Brain microvascular endothelial cell (primary cell): ENCODE measurements at places on chromosomes 5 and 9.

- no peak for DNase-seq
Measured at GRCh38 chr5:158014372-158014771, 155.4 kb upstream of the CLINT1 start.

DNA sequence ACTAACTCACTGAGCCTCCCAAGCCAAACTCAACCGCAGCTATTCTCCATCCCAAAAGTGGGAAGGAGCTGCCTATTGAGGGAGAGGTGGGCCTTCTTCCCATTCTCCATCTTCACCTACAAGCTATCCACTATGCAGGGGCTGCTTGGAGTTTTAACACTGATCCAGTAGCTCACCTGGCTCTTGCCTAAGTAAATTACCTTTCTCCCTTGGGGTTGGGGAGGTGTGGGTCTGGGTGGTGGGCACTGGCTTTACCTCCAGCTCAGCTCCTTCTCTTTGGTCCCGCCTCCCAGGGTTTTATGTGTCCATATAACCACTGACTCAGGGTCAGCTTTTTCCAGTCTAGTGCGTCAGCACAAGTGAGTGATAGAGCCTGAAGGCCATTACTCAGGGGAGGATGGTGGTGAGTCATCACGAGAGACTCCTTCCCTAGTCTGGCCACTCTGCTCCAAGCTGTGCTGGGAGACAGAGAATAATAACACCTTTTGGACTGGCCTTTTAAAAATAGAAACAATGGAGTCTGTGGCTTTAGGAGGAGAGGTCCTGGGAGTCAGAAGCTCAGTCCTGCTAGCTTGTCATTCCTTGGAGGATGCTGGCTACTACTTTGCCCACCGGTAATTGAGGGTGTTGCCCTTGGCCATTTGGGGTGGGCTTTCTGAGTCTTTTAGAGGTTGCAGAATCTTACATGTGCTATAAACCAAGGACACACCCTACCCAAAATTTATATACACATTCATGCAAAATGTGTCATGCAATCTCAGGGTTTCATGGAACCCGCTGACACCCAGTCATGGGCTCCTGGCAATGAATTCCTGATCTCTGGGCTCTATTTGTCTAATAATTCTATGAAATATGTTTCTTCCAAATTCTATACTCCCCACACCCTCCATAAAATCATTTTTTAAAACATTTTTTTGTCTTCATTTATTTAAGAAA, 35.6 kb upstream of the ATP6V1G1 start:
- peak; percentile 99 for DNase-seq

- no peak for DNase-seq
Measured at GRCh38 chr9:3332802-3333201, 193.0 kb downstream of the RFX3 start.

DNA sequence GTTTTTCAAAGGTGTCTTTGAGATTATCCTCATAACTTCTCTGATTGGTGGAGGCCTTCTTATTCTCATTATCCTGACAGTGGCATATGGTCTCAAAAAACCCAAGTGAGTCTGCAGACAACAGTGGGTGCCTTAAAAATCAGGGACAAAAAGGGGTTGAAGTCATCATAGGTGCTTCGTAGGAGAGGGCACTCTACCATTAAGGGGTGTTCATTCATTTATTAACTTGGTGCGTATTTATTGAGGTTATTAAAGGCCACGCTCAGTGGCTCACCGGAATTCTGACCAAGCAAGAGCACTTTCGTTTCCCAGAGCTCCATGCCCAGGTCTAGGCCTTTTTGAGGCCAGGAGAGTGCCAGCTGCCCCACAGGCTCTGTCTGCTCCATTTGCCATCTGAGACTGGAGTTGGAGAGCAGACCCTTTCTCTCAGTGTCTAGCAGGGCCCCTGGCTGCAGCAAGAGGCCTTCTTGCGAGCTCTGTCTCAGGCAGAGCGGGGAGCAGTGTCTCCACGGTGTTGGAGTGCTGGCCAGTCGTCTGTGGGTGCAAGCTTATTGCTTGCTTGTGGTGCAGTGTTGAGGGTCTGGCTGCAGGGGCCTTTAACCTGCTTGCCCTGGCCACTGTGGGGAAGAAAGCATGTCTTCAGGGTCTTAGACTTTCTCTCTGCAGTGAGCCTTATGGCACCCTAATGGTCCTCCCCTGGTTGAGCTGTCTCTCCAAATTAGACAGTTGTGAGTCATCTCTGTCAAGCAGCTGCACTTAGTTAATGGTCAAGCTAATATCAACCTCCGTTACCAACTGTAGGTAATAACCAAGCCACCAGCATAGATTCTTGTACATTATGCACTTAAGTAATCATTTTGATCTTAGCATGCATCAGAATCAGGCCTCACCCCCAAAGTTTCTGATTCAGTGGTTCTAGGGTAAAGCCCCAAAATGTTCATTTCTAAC, 62.6 kb downstream of the IL31RA start:
- no peak for DNase-seq

- peak; percentile 75 for DNase-seq
Measured at GRCh38 chr9:113541019-113541900, 77.7 kb downstream of the RGS3 start.

DNA sequence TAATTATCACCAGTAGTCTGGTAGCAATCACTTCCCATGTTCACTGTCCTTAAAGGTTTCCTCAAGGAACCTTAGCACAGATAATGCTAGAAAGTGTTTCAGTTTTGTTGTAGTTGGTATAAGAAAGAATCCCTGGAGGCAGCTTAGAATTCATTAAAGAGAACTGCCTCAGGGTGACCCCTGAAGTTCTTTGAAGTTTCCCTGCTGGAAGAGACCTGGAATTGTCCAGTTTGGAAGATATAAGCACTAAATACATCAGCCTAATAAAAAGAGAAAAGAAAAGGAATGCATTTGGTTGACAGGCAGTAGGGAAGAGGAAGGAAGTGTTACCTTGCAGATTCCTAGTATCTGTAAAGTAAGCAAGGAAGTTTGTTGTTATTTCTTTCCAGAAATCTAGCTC, 999.6 kb upstream of the DMAC1 start:
- DNase-seq: no peak

DNA sequence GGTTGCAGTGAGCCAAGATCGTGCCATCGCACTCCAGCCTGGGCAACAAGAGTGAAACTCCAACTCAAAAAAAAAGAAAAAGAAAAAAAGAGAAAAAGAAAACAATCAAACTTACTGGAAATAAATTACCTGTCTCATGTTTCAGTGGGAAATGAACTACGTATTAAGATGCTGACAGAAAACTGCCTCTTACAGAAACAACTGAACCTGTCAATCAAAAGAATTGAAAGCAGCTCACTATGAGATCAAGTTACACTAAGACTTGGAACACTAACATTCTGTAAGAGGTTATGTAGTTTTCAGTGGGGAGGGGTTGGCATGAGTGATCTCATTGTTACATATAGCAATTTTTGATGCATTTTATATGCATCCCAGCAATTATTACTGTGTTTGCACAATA, 64.4 kb upstream of the SPATA31E1 start:
- no peak for DNase-seq

- DNase-seq: no peak
Measured at GRCh38 chr5:115962565-115963402, 509 bp downstream of the LVRN start.

DNA sequence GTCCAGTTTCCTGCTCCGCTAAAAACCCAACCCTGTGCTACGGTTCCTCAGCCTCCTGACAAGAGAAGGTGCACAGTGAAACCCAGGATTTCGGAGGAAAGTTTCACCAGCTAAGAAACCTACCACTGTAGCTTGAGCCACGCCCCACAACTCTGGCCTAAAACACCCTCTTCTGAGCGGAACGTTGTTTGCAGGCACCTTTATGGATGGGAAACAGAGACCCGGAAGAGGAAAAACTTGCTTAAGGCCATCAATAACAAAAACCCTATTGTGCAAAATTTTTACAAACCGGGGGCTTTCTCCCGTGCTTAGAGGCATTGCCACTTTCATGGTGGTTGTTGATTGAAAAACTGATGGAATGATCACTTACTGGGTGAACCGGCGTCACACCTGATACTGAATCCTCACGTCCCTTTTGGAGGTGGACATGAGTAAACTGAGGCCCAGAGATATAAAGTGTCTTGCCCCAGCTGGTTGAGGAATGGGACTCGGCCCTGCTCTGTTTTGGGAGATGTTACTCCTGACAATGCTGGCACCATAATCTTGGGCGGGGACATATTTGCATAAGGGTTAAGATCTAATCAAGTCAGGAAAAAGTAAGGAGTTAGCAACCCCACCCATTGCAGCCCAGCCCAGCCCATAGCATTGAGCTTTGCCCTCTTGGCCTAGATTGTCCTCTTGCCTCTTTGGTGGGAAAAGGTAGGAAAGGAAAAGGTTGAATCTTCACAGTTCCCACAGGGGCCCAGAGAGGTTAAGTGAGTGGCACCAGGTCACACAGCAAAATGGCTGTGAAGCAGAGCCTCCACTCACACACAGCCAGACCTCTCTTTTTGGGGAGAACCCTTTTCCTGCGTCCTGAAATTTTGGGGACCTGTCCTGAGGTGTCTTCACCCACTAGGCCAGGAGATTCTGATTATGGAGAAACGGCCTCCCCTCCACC, 23.2 kb upstream of the PTGS1 start:
- DNase-seq: no peak

DNA sequence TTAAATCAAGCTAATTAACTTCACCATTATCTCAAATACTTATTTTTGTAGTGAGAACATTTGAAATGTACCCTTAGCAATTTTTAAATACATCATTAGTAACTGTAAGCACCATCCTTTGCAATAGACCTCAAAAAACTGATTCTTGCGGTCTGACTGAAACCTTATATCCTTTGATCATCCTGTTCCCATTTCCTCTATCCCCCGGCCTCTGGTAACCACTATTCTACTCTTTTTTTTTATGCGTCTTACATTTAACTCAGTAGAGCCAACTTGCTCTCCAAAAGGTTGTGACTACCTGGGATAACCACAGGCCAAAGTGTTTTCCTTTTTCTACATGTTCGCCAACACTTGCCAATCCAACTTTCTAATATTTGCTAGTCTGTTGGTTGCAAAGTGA, 106.1 kb downstream of the IRX1 start:
- no peak for DNase-seq

DNA sequence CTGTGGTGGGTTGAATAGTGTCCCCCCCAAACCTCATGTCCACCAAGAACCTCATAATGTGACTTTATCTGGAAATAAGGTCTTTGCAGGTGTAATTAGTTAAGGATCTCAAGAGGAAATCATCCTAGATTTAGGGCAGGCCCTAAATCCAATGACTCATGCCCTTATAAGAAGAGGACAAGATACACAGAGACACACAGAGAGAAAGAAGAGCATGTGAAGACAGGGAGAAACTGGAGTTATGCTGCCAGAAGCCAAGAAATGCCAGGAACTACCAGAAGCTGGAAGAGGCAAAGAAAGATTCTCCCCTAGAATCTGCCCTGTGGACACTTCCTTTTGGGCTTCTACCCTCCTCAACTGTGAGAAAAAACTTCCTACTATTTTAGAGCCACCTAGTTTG, 8.8 kb downstream of the FAM13B start:
- DNase-seq: no peak

DNA sequence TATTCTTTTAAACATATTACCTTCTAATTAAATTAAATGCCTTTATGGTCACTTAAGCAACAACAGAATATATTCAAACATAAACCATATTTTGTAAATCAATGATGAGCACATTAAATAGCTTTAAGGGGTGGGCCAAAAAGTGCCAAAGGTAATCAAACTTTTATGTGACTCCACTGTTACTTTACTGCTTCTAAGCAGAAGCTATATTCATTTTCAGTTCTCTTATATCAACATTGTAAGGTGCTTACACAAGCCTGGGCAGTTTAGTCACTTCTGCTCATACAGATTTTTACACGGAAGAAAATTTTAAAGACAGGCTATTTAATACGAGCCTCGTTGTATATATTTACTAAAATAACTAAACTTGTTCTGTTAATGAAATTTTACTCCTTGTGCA, 29.9 kb downstream of the RFX3 start:
- no peak for DNase-seq

DNA sequence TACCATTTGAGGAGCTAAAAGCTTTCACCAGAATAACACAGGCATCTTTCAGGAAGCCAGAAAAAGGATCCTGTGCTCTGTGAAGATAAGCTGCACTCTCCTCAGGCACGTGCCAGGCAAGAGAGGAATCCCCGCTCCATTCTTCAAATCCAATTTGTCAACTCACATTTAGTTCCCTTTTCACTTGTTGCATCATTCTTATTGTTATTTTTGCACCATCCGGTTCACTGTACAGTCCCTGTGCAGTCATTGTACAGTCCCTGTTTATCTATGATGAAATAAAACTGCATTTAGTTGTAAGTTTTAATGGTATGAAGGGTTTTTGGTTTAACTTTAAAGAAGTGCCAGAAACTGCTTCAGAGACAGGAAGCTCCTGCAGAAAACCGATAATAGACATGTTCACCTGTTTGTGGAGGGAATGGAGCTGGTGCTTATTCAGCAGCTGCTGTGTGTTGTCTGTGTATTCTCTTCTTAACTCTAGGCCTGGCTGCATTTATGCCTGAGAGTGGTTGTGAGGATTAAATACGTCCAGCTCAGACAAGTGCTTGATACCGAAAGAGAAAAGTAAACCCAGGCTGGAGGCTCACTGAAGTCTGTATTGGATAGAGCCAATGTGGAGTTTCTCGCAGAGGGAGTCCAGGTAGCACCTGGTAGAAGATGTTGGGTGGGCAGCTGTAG, 22.4 kb downstream of the IFNW1 start:
- DNase-seq: no peak

DNA sequence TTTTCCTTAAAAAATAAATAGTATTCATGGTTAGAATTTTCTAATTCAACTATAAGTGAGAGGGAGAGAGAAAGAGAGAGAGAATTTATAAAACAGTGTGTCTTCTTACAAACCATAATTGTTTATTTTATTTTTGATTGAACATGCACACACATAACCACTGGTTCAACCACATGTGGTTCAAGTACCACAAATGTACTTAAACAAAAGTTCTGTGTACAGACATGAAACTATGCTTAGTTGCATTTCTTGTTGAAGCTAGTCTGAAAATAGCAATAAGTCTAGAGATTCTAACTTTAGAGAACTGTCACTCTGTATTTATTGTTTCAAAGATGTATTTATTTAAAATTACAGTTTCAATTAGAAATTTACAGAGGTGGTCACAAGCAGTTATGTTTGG, 130.6 kb upstream of the PDE4D start:
- no peak for DNase-seq

- DNase-seq: no peak
Measured at GRCh38 chr9:86454701-86455615, 100.7 kb upstream of the TUT7 start.

DNA sequence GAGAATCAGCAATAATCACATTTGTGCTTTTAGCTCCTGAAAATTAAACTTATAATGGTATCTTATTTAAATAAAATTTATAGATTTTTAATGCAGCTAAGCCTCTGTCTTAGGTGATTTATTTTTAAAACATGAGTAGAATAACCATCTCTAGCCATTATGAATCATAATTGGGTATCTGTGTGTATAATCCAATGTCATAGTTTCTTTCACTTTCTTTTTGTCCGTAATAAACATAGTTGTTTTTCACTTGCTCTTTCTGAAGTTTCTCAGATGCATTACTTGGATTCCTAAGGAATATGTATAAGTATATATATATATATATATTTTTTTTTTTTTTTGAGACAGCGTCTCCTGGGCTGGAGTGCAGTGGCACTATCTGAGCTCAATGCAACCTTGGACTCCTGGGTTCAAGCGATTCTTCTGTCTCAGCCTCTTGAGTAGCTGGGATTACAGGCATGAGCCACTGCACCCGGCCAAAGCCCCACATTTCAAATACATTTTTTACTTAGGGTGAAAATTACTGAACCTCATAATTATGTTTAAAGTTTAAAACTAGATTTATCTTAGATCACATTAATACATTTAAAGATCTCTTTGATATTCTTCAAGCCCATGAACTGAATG, 377.1 kb downstream of the PRDM9 start:
- no peak for DNase-seq

GRCh38 chr5:87526131-87526530, 113.4 kb upstream of the CCNH start:
- no peak for DNase-seq
